ENCODE measurements at places on chromosomes 5 and 9.
A peak's percentile ranks its signal among the peaks of the same experiment; 100 is the strongest.

DNA sequence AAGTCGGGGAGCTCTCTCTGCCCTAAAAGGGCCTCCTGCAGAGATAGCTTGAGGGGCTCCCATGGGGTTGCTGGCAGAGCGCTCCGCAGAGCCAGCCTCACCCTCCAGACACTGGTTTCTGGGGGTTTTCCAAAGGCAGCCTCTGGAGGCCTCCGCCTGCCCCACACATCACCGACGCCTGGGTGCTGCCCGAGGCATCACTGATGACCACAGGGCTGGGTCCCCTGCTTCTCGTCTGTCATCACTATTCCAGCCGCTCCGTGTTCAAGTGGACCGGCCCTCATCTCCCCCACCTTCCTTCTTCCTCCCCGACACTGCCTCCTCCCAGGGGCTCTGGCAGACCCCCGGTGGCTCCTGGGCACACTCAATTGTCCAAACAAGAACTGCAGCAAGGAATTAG, 64.1 kb upstream of the IRX4 start:
- DNase-seq, result no peak

DNA sequence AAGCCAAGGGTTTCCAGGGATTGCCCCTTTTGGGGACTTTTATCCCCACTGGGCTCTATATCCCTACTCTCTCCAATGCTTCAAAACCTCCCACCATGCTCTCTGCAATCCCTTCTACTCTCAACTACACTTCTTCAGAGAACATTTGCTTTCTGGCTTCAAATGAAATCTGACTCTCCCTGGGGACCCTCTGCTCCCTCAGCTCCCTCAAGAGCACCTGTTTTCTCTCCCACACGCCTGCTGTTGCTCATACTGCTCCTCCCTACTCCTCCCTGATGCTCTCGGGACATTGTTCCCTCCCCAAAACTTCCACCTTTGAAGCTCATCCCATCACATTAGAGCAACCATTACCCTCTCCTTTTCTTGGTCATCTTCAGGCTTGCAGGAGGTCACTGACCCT, 344.9 kb downstream of the CDK5RAP2 start:
- no peak for DNase-seq

DNA sequence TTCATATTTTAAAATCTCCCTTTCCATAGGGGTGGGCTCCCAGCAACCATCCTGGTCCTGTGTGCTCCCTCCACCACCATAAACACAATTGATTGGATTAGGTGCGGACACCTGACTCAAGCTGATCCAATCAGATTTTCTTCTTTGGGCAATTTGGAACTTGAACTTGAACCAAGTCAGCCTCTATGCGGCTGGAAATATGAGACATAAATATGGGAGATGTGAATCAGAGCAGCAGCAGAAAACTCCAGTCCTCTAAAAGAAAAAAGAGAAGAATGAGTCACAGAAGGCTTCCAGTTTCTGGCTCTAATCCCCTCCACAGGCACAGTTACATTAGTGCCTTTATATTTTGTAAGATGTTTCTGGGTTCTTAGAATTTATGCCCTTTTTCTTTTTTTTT, 306.6 kb downstream of the MLLT3 start:
- DNase-seq, result no peak

DNA sequence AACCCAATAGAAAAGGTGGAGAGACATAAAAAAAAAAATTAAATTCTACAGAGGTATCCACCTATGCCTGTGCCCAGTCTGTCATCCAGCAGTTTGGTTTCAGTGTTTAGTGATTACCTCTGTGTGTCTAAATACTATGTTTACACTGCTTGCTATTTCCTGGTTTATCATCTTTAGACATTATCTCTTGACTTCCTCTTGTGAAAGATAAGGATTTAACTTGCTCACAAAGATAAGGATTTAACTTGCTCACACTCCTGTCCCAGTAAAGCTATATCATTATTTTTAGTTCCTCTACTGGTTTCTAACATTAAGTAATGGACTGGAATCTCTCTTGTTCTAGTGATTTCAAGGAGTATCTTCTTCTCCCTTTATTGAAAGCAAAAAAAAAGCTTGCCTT, 53.9 kb upstream of the ZFR start:
- DNase-seq, result no peak

- DNase-seq, result no peak
These were observed 30.4 kb upstream of the SYNPO start for GRCh38 chr5:150609843-150610584.

GRCh38 chr5:60700416-60700757, 421 bp upstream of the DEPDC1B start:
- DNase-seq, result no peak

DNA sequence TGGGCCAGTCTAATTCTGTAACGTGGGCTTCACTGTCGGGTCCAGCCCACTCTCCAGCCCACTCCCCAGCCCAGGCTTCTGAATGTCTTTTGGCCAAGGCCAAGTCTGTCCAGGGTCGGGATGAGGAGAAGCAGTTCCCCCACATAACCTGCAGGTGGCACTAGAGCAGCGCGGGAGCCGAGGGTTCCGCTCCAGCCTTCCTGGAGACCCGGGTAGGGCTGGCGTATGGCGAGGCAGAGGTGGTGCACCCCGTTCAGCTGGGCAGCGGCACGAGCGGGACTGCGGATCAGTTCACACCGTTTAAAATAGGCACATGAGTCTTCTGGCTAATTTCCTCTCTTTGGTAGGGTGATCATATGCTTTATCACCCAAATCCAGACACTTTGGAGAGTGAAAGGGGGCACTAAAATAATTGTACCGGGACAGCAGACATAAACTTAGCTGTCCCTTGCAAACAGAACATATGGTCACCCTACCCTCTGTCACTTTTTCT, 185.9 kb downstream of the MSX2 start:
- DNase-seq, result peak; percentile 9

DNA sequence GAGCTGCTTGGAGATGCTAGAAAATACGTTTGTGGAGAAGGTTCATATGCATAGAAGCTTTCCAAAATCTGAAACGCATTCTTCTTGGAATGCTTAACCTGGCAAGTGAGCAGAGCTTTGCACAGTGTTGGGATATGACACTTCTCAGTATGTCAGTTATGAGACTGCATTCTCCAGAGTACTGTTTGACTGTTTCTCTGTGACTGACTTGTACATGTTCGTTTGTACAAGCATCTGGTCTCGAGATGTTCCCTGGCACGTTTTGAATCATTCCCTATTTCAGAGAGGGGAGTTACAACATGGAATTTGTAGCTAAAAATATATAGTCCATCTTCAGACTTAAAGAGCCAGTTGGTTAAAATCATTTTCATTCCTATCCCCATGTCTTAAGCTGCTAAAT, 272.4 kb downstream of the ARRDC3 start:
- no peak for DNase-seq

GRCh38 chr5:95591490-95591901, 28.4 kb upstream of the GPR150 start:
- DNase-seq, result no peak

GRCh38 chr9:7320841-7321240, 478.7 kb downstream of the DMAC1 start:
- no peak for DNase-seq

DNA sequence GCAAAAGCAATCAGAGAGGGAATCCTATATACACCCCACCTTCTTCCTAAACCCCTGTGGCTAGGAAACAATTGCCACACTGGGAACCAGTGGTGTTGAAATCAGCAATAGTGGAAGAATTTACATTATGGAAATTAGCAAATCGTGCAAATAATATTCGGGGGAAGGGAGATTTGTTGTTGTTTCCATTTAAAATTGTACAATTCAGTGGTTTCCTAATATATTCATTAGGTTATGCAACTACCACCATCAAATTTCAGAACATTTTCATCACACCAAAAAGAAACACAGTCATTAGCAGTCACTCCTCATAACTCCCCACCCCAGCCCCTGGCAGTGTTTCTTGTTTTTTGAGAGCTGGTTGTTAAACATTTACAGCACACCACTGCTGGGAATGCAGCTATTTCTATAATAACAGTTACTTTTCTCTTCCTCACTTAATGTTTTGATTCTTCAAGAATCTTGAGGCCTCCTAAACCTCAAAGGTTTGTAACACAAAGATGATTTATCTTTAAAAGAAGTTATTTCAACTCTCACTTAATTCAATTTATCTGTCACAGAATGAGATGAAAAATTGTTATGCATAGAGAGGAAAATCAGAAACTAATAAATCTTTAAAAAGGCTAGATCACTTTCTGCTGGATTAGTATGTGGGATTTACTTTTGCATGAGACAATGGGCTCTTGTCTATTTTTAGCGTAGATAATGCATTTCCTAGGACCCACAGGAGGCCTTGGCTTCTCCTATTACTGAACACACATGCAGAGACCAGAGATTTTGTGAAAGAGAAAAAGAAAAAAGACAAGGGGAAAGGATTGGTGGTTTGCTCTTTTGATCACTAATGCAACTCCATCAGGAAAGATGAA, 91.8 kb upstream of the DAPK1 start:
- DNase-seq, result no peak

DNA sequence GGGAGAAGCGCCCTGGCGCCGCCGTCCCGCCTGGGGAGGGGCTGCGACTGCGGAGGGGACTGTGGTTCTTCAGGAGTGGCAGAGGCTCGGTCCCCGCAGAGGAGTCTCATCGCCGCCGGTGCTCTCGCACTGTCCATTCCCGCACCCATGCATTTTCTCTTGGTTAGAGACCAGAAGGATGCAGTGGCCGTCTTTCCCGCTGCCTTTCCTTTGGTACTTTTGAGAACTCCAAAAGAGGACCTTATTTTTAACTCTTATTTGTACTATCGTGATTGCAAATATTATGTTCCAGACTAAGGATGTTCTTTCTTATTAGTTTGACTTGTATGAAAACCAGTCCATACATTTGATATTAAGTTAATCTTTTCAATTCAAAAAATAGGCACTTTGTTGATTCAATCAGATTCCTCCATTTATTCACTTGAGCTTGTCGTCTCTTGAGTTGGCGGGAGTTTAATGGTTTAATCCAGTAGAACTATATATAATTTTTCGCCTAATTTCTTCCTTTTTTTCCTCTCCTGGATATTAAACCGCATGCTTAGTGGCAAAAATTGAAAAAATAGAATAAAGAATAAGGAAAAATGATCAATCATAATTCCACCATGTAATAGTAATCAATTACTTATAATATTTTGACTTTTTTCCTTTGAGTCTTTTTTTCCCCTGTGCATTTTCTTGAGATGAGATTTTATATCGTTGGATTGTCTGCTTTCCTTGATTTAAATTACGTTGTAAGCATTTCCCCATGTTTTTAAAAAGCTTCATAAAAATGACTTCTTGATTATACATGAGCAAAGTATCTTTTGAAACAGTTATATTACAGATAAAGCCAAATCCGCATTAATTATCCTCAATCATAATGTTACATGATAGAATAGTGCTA, 861 bp downstream of the ZFYVE16 start:
- peak; percentile 14 for DNase-seq

DNA sequence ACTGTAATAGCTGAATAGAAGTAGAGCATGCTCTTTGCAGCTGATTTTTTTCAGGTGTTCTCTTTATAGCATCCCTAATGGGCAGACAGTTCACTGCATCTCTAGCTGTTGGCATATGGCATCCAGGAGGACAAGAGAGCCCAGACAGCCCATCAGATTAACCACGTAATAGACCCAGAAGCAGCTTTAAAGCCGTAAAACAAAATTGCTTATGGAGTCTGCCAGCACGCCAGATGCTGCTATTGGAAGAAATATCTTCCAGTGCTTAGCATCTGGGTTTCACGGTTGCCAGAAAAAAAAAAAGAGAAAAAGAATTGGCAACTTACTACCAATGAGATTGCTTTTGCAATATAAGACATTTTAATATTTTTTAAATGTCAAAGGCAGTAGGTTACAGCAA, 869.4 kb upstream of the NUDT12 start:
- DNase-seq, result no peak

GRCh38 chr9:90805006-90805996, 3.7 kb downstream of the SYK start:
- no peak for DNase-seq

GRCh38 chr5:140635291-140636257, 2.6 kb upstream of the CD14 start:
- no peak for DNase-seq

DNA sequence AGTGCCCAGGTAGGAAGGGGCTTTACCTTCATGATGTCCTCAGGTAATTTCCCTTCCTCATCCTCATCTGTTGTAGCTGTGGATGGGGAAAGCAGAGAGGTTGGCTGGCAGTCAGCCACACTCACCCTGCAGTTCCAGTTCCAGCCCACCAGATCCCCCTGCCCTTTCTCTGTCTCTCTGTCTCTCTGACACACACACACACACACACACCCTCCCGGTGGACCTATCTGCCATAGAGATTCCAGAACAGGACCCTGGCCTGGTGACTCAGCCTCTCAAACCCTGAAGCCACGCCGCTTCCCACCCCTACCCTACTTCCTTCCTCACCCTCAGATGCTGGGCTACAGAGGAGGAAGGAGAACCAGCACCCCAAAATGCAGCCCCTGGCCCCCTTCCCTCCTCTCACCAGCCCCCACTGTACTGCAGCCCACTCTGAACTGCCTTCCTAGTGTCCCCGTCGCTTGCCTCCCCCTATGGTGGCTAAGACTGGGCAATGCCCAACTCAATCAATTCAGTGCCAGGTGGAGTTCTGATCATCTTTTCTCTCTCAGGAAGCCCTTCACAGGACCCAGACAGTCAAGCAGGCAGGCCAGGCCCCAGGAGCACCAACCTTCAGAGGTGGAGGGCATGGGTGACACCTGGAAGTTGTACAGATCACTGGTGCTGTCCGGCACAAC, 4.8 kb downstream of the IRF1 start:
- DNase-seq, result no peak

GRCh38 chr5:60843386-60843935, 608 bp downstream of the ELOVL7 start:
- no peak for DNase-seq

DNA sequence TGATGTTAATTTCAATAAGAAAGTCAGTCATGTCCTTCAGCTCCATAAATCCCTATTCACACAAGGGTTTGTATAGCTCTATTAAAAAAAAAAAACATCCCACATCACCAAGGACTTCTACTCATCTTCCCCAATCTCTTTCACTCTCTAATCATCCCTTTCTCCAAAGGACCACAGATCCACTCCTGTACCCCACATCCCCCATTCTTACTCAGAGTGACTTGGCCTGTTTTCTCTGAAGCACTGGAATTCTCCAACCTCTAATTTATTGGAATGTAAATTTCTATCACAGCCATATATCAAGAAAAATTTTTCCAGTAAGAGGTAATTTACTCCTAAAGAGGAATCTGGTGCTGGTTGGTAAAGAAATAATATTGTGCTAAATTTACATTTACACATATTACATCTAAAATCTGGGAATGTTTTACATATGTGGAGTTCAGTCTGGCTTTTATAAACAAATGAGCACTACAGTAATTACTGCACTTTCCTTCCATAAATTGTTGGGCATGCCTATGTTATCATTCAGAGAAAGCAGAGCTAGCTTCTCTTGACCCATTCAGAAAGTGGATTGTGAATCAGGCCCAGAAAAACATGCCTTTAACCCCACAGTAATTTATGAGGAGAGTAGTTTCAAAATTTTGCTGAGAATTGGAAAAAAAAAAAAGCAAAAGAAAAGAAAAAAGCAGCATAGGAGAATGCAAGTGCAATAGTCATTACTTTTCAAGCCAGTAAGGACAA, 399.5 kb upstream of the TNC start:
- no peak for DNase-seq

GRCh38 chr9:33277484-33277883, 12.6 kb downstream of the CHMP5 start:
- DNase-seq, result no peak

Measured in activated gamma-delta T cell treated with anti-CD3 and anti-CD28 coated beads, Interleukin-2, amount 50 U/mL, for 16 hours (primary cell).